BJ (cell line): ENCODE measurements at places on chromosomes 4 and X.

DNA sequence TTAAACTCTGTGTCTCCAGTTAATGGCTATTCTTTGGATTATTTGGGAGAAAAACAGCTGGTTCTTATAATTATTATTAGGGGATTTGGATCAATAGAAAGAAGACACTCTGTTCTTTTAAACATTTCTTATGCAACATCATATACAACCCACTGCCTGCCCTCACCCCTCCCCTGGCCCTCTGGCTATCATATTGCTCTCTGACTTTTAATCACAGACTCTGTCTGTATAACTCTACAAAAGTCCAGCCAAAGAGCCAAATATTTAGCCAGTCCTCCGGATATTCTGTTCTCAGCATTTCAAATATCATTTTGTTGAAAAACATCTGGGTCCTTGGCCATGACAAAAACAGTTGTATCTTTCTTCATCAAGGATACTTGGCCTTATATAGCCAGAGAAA is 19.0 kb upstream of the PACRGL start:
- no peak for DNase-seq

- no peak for DNase-seq
Measured at GRCh38 chr4:185096032-185096653, 46.9 kb upstream of the SLC25A4 start.

DNA sequence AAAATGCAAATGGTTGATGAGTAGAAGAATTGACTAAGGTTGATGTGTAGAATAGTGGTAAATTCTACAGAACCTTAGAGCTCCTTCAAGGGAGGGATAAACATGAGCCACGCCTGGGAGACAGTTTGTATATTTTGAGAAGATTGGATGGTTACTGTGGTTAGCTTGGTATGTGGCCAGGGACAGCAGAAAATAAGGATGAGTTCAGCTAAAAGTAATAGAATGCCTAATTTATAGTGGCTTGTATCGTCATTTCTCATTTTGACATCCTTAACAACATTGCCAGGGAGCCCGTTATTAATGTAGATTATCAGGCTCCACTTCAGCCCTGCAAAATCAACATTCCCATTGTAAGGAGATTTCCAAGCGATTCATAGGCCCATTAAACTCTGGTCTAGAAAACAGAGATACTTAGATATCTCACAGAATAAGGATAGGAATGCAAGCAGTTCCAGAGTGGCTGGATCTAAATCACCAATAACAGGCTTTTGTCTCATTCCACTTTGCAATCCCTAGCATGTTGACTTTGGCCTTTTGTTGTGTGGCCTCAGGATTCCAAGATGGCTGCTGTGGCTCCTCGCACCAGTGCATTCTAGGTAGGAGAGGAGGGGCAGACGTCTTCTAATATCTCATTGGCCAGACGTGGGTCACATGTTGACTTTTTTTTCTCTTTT is 6.4 kb upstream of the PTTG2 start:
- DNase-seq: no peak

DNA sequence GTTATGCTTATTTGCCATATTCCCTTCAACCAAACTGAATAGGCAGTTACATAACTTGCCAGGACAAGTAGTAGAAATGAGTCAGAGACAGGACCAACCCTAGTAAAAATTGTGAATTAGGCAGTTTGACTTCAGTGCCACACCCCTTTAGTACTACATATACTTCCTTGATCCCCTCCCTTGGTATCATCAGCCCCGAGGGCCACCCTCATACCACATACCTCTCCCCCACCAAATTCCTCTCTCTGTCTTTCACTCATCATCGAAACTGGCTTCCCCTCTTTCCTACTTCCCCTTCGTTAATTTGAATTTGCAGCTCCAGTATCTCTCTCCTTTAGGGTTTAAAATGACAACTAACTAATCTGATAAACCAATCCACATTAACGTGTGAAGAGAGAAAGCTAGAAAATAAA is 7.9 kb upstream of the PTPN13 start:
- DNase-seq: no peak

DNA sequence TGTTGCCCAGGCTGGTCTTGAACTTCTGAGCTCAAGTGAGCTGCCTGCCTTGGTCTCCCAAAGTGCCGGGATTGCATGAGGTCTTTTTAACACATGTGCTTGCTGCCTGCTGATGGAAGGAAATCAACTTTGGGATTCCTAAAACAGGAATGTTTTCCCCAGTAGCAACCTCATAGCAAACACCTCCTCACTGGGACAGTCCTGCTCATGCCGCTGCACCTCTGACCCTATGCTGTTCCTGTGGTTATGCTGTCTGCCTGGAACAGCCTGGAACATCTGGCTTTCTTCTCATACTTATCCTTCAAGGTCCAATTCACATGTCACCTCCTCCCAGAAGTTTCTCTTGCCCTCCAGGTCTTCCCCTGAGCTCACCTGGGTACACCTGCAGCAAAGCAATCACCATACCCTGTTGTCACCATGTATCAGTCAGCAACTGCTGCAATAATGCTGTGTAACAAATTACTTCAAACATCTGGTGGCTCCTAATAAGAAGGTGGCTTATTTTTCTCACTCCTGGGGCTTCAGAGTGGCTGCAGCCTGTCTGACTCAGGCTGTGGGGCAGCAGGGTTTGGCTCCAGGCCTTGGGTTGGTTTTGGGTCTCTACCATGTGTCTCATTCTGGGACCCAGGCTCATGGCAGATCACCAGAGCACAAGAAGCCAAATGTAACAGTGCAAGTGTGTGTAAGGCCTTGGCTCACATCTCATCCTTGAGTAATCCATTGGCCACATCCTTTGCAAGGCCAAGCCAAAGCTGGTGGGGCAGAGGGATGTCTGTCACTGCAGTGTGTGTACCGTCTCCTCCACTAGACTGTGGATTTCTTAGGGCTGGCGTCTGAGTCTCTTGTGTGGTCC is 59.4 kb upstream of the SORCS2 start:
- DNase-seq: peak; percentile 21

GRCh38 chr4:168555437-168555836 is 58.6 kb downstream of the PALLD start:
- DNase-seq: no peak

DNA sequence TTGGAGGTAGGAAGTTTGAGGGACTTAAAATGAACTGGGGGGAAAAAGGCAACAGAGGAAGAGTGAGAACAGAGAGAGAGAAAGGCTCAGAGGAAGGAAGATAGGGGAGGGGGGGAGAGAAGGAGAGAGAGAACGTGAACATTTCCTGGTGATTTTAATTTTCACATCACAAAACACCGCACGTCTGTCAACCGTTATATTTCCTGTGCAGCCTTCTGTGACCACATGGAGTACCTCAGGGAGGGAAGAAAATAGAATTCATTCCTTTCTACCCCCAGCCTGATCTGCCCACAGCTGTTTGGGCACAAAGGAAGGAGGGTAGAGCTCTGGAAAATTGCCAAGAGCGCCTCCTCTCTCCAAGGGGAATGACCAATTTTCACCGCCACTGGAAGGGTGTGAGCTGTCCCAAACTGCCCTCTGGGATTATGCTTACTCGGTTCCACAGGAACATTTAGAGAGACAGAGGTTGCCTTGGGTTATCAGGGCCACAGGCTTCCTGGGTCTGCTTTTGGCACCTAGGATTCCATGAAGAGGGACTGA is 135.7 kb upstream of the MAMLD1 start:
- no peak for DNase-seq

GRCh38 chrX:29762006-29762405 is 453.4 kb upstream of the MAGEB2 start:
- DNase-seq: no peak

DNA sequence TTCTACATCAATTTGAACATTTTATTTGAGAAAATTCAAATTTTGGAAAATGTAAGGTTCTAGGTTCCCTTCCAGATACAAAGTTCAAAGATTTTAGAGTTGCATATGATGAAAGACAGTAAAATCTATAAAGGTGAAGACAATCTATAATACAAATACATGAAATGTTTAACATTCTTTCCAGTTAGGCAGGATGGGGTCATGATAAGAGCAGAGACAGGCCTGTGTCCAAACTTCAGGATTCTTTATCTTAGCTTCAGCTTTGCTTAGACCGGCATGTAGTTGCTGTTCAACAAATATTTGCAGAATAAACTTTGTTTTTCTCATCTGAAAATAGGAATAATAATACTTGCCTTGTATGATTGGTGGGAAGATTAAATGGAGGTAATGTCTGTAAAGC is 4.5 kb upstream of the RPS6KA3 start:
- DNase-seq: no peak

DNA sequence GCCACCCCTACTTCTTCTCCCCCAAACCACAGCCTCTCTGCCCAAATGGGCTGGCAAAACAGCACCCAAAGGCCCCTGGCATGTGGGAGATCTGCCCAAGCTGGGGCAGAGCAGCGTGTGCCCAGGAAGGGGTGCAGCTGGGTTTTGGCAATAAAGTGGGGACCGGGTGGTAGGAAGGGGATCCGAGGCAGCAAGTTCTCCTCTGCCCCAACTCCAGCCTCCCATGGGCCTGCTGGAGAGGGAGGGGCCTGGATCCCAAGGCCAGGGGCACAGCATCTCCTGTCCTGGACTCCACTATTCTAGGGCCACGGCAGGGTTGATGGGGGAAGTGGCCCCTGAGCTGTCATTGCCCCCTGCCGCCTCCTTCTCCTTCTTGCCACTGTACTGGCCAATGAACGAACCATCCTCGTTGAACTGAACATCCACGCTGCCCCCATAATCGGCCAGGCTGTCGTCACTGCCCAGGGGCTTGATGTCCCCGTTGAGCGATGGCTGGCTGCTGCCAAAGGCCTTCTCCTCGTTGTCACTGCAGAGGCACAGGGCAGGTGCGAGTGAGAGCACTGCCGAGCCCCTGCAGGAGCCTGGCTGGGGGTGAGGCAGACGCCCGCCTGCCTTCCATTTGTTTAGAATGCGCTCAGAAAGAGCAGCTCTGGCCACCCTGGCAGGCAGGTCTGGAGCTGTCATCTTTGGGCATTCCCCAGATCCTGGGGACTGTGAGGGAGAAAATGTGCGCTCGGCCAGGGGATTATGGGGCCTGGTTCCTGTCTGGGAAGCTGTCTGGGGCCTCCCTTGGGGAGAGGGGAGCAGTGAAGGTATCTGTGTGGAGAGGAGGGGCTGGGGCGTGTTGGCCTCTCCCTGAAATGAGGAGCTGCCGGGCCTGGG is 23.4 kb downstream of the L1CAM start:
- no peak for DNase-seq

GRCh38 chr4:1130316-1131186 is 17.2 kb upstream of the RNF212 start:
- DNase-seq: peak; percentile 22

- no peak for DNase-seq
Measured at GRCh38 chr4:67201334-67201733, 344.0 kb downstream of the CENPC start.

DNA sequence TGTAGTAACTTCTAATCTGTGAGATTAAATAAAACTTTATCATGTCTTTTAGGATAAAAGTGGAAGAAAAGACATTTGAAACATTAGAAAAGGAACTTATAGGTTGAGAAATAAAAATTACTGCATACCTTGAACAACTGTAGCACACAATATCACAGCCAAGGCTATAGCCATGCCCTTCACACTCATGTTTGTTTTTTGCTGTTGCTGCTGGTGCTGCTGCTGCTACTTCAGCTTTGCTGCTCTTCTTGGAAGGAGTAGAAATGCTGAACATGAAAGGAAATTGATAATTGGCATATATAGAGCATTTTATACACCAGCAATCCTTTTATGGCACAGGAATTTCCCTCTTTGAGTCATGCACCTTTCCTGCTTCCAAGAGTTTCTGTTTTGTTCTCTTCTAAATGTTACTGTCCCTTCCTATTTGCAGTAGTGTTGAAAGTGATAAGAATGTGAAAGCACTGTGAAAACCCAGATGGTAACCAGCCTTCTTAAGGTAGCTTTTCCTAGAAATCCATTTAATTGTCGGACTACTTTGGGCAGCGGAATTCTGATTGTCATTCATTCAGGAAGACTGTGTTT is at the start of gene CXCL11:
Gene CXCL11 (minus strand): TSS at position 272 of the 582 bp plus-strand sequence. CDS start 83 bp downstream, at position 189.
- DNase-seq: no peak

- DNase-seq: no peak
Measured at GRCh38 chr4:89898304-89898716, 3.7 kb downstream of the MMRN1 start.

- no peak for DNase-seq
Measured at GRCh38 chrX:132775263-132775823, 183.1 kb downstream of the HS6ST2 start.

- DNase-seq: no peak
Measured at GRCh38 chr4:39655211-39655610, 16.5 kb upstream of the SMIM14 start.

- no peak for DNase-seq
Measured at GRCh38 chrX:154000051-154000450, 19.7 kb downstream of the IRAK1 start.

GRCh38 chrX:42094218-42094617 is 170.9 kb upstream of the CASK start:
- DNase-seq: no peak

- no peak for DNase-seq
Measured at GRCh38 chr4:7427361-7427760, 7.4 kb downstream of the PSAPL1 start.

DNA sequence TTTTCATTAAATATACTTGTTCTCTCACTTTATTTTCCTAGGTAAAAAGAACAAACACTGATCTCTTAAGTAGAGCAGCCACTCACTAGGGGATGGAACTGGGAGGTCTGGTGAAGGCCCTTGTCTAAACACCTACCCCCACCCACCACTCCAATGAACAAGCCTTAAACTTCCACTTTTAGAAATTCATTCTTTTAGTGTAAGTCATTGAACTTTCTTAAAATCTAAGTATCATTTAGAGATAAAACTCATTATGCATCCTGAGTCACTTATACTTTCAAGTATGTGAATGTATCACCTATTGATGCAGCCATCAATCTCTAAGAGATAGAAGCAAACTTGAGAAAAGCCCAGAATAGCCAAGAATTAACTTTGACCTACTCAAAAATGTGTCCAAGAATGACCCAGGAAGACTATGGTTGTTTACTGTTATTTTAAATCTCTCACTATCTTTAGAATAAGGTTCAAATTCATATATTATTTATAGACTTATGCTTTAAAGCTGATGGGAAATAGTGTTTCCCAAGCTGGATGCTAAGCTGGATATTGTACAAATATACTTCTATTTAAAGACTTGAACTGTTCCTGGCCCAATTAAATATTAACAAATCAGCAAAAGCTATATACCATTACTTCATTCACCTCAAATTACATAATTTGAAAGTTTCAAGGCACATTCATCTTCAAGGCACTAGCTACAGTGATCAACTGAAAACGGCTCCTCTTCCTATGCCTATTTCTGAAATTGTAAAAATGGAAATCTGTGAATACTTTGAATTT is 49.5 kb downstream of the CAMK2D start:
- no peak for DNase-seq

DNA sequence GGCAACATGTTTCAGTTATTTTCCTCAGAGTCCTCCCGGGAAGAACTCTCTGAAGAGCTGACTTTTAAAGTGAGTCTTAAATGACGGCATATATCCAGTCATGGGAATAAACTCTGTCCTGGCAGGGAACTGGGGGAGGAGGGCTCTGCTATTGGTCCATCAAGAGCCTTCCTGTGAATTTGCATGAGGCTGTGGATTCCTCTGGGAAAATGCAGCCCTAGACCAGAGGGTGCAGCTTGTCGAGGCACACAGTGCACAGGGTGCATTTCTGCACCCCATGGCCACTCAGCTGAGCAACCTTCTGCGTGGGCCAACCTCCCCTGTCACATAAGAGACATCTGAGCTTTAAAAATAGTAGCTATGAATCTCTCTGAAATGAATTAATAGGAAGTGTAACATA is 360.0 kb downstream of the GALNTL6 start:
- DNase-seq: no peak

GRCh38 chr4:106338671-106339070 is 22.3 kb downstream of the AIMP1 start:
- no peak for DNase-seq

GRCh38 chr4:98519268-98519977 is 139.0 kb downstream of the TSPAN5 start:
- no peak for DNase-seq

GRCh38 chr4:35933901-35934300 is 310.4 kb downstream of the ARAP2 start:
- no peak for DNase-seq
